ENCODE measurements at places on chromosomes 6 and 20.

DNA sequence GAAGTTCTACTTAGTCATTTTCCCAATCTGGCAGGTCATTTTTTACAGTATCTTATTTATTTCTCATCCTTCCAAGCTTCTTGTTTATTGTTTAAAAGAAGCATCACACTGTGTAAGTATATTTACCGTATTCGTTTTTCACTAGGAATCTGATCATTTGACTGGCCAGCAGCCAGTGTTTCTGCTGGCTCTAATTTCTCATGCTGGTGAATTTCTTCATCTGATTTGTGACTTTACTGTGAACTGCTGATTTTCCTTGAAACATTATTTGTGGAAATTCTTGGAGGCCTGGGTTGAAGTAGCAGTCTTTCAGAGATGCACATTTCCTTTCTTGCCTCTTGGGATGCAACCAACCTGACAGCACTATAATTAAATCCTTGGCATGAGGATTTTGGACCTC is 65.9 kb downstream of the PREP start:
- DNase-seq, result no peak

DNA sequence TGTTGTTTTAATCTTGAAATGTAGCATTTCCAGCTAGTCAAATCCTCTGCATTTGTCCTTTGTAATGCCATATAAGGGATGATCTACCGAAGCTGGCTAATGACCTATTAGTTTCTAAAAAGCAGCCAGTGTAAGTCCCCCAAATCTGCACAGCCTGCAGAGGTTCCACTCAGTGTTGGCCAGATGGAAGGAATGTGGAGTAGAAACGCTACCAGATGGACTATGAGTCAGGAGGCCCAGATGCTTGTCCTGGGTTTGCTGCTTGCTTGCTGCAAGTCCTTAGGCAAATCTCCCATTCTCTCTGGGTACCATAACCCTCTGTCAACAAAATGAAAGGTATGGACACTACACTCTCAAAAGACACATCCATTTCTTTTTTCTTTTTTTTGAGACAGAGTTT is 149.8 kb downstream of the BTBD9 start:
- no peak for DNase-seq

DNA sequence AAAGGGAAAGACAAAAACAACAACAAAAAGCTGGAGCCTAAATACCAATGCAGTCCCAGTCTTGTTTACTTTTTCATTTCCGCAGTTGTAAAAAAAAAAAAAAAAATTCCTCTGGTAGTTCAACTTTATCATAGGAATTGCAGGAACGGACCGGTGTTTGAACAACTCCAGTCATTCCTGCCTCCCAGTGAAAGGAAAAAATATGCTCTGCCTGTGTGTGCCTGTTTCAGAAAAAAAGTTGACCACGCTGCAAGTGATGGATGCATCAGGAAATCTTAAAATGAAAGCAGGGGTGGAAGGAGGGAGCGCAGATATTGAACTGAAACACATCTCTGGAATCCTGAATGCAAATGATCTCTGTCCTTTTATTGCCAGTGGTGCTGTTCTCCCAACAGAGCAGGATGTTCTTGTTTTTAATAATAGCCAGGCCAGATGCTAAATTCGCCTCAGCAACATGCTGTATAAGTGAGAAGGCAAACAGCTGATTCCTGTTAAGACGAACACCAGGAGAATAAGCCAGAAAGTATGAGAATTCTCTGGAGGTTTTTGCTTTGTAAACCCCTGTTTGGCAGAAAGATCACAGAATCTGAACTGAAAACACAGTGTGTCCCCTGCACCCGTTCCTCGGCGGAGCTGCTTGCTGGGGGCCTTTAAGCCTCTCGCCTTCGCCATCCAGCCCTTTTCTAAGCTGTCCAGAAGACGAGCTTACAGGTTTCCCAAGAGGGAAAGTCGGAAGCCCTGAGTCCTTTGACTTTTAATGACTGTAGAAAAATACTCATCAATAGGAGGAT is 178.4 kb upstream of the SUPT3H start:
- peak; percentile 50 for DNase-seq

DNA sequence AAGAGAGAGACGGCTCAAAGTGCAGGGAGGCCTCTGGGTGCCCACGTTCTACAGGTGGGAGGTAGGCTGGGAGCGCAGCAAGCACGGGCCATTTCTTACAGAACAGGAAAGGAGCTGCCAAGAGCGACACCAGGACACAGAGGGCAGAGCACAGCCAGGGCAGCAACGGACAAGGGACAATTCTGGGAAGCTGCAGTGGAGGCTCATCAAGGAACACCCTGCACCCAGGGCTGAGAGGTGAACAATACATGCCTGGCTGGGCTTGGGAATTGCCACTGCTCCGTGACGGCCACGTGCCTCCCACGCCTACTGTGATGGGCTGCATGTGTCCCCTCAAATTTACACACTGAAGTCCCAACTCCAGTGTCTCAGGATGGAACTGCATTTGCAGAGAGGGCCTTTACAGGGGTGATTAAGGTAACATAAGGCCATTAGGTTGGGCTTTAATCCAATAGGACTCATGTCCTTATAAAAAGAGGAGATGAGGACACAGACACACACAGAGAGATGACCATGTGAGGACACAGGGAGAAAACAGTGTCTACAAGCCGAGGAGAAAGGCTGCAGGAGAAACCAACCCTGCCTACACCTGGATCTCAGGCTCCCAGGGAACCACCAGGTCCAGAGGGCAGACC is 13.6 kb downstream of the SERPINB6 start:
- DNase-seq, result no peak

DNA sequence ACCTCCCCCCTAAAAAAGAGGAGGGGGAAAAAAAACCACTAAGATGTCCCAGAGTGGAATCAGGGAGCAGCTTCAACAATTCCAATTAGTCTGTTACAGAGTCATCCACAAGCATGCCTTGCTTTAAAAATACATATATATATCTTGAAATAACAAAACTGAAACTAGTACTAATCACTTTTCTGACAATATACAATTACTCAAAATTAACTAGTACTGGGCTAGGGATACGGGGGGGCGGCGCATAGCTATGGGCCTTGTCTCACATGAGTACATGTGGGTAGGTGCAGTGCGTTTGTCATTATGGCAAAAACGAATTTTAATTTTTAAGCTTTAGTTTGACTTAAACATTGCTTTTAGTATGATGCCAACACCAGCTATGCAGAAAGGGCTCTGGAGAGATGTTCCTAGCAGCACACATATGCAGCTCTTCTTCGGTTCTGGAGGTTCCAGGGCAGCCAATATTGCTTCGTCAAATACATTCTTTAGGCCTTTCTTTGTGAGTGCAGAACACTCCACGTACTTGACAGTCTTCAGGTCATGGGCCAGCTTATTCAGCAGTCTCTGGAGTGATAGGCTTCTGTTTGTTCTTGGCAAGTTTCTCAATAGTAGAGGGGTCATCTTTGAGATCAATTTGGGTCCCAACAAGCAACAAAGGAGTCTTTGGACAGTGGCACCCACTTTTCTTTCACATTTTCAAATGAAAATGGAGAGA is 38.8 kb downstream of the ITCH start:
- no peak for DNase-seq

DNA sequence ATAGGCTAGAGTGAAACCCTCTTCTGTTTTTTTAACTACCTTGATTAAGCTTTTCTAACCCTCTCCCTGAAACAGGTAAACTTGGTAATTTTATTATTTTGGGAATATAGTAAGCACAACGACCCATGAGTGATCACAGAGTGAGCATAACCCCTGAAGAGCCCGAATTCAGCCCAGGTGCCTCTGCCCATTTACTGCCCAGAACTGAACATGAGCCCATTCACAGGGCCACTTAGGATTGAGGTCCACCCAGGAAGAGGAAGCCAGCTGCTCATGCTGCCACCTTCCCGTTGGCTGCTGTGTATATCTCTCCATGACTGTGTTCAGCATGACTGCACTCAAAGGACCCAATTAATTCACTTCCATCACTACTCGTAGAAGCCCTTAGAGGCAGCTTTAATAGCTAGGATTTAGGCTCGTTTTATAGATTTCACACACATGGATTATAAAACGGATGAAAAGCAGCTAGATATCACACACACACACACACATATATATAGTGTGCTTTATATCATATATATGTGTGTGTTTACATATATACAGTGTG is 8.3 kb upstream of the PDE10A start:
- DNase-seq, result no peak

- no peak for DNase-seq
Observed at GRCh38 chr20:22452442-22453011, 131.8 kb downstream of the FOXA2 start.

DNA sequence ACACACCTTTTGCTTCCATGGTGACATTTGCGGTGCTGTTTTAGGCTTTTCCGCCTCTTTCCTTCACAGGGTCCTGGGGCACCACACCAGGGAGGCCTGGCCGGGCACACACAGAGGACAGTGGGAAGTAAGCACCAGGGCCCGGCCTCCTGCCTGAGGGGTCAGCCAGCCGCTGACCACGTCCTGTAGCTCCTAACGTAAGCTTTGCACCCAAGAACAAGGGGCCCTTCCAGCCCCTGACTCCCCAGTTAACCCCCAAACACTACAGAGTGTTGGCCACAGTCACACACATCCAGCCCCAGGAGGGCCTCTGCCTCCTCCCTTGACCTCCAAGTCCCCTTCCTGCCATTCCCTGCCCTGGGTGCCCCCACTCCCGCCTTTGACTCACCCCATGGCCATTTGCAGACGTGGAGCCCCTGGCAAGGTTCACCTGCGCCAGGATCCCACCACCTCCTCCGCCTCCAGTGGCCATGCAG is 54.7 kb downstream of the YTHDF1 start:
- peak; percentile 10 for DNase-seq
